Adrenal gland (tissue), 19 donors: ENCODE measurements at places on chromosomes 5 and 9. TPM values are rescaled to one million over a fixed set of nuclear protein-coding genes. Genes with fewer than 3 reads are reported as not detected.
A peak's percentile ranks its signal among the peaks of the same experiment; 100 is the strongest.

DNA sequence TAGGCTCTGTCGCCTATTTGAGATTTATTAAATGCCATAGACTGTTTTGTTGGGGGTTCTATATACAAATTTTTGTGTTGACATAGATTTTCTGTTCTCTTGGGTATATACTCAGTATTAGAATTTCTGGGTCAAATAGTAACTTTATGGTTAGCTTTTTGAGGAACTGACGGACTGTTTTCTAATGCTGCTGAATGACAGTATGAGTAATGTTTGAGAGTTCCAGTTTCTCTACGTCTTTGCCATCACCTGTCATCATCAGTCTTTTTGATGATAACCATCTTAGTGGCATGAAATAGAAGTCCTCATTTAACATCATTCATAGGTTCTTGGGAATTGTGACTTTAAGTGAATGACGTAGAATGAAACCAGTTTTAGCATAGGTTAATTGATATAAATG lies 60.1 kb downstream of the CCDC171 start:
- H3K4me3 ChIP-seq, result no peak overlapping the region
- H3K4me1 ChIP-seq, result no peaks in the 10 kb centered on the region
- no peak for DNase-seq
- H3K27me3 ChIP-seq, result no peaks in the 10 kb centered on the region
- H3K36me3 ChIP-seq, result no peaks in the 10 kb centered on the region
- no peak overlapping the region for H3K27ac ChIP-seq

DNA sequence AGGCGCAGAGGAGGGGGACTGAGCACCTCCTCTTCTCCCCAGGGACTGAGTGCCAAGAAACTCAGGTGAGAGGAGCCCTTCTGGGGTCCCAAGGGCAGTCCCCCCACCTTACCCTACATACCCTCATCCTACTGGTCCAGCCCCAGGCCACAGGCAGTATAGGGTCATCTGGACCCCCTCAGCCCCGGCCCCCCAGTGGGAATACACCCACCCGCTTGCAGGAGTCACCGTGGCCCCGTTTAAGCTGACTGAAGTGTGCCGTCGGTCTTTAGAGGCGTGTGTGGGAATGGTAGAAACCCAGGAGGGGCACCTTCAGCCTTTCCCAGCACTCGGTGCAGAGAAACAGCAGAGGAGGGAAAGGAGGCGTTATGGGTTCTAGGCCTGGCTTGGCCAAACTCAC lies 30.8 kb downstream of the COL15A1 start:
- no peak for DNase-seq
- no peaks in the 10 kb centered on the region for H3K27me3 ChIP-seq
- H3K27ac ChIP-seq, result peak overlapping the region; percentile 38
- peak overlapping the region; percentile 33 for H3K4me3 ChIP-seq

DNA sequence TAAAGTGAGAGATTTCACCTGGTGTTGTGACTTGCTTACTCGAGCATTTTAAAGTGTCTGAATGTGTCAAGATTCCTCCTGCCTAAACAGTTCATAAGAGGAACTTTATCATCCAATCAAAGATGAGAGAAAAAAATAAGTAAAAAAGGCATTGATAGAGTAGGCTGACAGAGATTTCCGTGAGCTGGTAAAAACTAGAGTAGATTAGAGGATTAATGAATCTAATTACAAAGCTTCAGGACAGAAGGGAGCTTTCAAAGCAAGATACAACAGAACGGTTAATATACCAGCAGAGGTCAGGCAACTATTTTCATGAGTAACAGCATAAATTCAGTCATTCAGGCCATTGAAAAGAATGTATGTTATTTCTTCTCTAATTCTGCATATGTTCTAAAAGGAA lies 91.5 kb downstream of the ADAMTS6 start:
- H3K4me3 ChIP-seq, result no peak overlapping the region
- no peak for DNase-seq
- H3K27me3 ChIP-seq, result no peaks in the 10 kb centered on the region
- H3K27ac ChIP-seq, result no peak overlapping the region

DNA sequence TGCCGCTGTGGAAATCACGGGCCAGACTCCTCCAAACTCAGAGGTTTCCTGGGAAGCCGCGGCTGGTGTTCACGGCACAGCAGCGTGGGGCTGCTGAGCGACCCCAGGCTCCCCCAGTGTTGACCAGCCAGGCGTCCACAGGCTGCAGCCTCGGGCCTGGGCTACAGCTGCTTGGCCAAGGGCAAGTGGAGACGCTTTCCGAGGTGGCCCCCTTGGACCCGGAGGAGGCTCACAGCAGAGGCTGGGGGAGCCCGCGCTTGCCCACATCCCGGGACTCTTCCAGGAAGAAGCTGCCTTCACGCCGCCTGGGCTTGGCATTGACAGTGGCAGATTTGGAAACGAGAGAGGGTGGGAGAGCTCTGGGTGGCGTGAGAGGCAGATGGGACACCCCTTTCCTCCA lies 53.1 kb upstream of the FCN2 start:
- H3K36me3 ChIP-seq, result no peaks in the 10 kb centered on the region
- H3K27me3 ChIP-seq, result no peaks in the 10 kb centered on the region
- H3K27ac ChIP-seq, result no peak overlapping the region
- H3K4me1 ChIP-seq, result no peaks in the 10 kb centered on the region
- DNase-seq, result no peak

DNA sequence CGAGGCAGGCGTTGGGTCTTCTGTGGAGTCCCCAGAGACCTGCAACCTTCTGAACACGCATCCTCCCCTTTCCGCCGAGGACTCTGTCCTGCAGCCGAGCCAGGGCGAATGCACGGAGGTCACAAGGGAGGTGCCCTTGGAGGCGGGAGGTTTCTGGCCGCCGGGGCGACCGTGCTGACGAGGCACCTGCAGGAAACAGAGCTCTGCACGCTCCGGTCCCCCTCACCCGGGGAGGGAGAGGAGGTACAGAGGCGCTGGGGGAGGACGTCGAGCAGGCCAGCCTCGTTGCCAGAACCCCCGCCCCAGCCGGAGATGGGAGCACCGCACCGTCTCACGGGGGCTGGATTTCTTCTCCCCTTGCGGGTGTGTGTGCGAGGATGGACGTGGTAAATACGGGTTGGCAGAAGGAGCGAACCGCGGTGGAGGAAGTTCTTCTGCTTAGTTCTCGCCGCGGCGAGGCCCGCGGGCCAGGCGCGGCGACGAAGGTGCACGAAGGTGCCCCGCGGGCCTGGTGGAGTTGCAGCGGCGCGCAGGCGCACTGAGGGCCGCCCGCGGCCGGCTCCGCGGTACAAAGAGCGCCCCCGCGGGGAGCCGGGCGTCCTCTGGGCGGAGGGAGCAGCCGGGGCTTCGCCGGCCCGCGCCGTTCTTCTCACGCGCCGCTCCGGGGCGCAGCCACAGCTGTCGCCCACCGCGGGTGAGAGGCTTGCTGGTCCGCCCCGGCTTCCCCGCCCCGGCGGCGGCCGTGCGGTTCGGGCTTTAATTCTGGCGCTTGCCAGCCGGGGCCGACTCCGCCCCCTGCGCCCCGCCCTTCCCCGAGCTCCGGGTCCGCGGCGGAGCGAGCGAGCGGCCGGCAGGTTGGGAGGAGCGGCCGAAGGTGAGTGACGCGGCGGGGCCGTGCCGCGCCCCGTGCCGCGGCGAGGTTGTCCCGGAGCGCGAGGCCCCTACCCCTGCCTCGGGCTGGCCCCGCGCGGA lies 289.5 kb downstream of the DOCK8 start:
- DNase-seq, result peak; percentile 76
- peak within 1 kb of the TSS; percentile 92 for H3K27ac ChIP-seq
- no peaks in the 10 kb centered on the region for H3K36me3 ChIP-seq

- H3K4me1 ChIP-seq, result no peaks in the 10 kb centered on the region
- no peaks in the 10 kb centered on the region for H3K27me3 ChIP-seq
- H3K27ac ChIP-seq, result no peak overlapping the region
- DNase-seq, result no peak
Measured at GRCh38 chr5:156556666-156557406, 229.9 kb downstream of the SGCD start.

GRCh38 chr5:52988335-52989024 lies 672 bp upstream of the ITGA2 start:
- no peaks in the 10 kb centered on the region for H3K36me3 ChIP-seq
- H3K4me3 ChIP-seq, result peak overlapping the region; percentile 69
- no peak overlapping the region for H3K27ac ChIP-seq
- no peaks in the 10 kb centered on the region for H3K27me3 ChIP-seq
- DNase-seq, result no peak

GRCh38 chr5:756865-757345 lies 27.6 kb downstream of the ZDHHC11B start:
- no peaks in the 10 kb centered on the region for H3K27me3 ChIP-seq
- no peak overlapping the region for H3K27ac ChIP-seq
- no peak overlapping the region for H3K4me3 ChIP-seq
- peaks cover 20% of the 10 kb centered on the region for H3K4me1 ChIP-seq
- H3K36me3 ChIP-seq, result no peaks in the 10 kb centered on the region

- H3K4me1 ChIP-seq, result no peaks in the 10 kb centered on the region
- H3K27me3 ChIP-seq, result no peaks in the 10 kb centered on the region
- no peak overlapping the region for H3K27ac ChIP-seq
- peak; percentile 13 for DNase-seq
- H3K36me3 ChIP-seq, result no peaks in the 10 kb centered on the region
Measured at GRCh38 chr9:129287619-129288305, 109.7 kb upstream of the IER5L start.

DNA sequence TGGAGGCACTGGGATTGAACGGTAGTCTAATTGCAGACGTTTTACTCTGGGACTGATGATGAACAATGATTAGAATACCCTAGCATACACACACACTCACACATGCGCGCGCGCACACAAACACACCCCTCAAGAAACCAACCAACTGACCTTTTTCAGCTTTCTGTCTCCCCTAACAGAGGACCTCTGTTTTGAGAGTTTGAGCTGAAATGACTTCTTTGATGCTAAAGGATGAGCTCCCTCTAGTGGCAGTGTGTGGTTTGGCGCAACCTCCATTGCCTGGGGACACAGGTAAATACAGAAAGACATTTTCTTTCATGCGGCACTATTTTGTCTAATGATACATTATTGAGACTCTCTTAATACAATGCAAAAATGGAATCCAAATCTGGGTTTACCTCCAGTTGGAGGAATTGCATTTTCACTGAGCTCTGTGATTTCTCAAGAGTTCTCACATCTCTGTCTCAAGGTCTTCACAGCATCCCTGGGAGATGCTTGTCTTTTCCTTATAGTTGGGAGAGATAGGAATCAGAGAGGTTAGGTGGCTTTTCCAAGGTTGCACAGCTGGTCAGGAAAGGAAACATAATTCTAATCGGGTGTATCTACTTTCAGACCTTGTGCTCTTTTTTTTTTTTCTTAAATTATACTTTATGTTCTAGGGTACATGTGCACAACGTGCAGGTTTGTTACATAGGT lies 187.5 kb downstream of the TMEM38B start:
- H3K27me3 ChIP-seq, result no peaks in the 10 kb centered on the region
- peak; percentile 60 for DNase-seq
- no peaks in the 10 kb centered on the region for H3K4me1 ChIP-seq
- H3K4me3 ChIP-seq, result no peak overlapping the region
- no peak overlapping the region for H3K27ac ChIP-seq
- H3K36me3 ChIP-seq, result no peaks in the 10 kb centered on the region

DNA sequence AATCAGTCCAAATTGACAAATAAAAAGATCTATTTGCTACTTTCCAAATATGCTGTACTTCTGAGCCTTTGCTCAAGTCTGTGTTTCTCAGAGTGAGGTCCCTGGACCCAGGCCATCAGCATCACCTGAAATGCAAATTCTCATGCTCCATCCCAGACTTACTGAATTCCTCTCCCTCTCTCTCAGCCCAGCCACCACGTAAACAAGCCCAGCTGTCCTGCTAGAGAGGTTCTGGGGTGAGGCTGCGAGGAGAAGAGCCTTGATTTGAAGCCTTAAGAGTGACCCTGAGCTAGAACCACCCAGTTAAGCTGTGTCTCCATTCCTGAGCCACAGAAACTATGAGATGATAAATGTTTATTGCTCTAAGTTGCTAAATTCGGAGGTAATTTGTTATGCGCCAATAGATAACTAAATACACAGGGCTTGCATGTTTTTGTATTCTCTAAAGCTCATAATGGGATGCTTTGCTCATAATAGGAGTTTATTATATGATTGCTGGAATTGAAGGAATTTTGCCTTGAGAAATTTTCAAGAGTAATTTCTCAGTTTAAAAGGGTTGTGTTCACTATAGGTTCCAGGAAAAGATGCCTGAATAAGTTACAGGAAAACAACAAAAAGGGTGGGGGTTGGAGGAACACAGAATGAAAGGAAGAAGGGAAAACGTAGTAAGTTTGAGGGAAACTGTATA lies 98.9 kb upstream of the SPATA31D4 start:
- H3K36me3 ChIP-seq, result no peaks in the 10 kb centered on the region
- no peak overlapping the region for H3K27ac ChIP-seq

DNA sequence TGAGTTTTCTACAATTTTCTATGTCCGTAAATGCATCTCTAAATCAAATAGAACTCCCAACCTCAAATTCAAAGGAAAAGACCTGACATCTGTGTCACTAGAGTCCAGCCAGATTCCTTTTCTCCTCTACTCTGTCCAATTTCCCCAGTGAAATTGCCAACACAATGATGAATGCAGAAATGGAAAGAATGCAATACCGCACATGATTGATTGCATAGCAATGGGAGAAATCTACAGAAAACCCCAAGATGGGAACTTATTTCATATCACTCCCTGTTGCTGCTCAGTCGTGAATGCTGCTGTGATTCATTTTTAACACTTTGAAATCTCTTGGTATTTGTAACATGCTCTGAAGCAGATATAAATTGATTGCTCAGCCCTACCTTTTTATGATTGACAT lies 355.1 kb upstream of the TUSC1 start:
- H3K4me1 ChIP-seq, result no peaks in the 10 kb centered on the region
- no peak overlapping the region for H3K27ac ChIP-seq
- DNase-seq, result no peak
- no peaks in the 10 kb centered on the region for H3K27me3 ChIP-seq
- no peaks in the 10 kb centered on the region for H3K36me3 ChIP-seq
- no peak overlapping the region for H3K4me3 ChIP-seq

DNA sequence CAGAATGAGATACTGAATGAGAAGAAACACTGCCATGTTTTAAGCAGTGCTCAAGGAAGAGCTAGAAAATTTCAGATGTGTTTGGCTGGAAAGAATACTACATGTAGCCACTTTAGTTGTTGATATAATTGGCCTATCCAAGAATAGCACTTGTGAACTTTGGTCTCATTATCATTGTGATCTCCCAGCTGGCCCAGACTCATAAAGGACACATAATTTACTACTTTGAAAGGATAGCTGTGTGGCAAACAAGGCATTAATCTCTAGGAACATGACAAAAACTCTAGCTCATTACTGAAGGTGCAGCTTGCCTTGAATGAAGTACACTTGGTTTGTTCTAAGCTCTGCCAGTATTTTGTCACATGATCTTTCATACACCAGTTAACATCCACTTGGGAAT lies 356.3 kb downstream of the CSNK1G3 start:
- no peak overlapping the region for H3K4me3 ChIP-seq
- no peaks in the 10 kb centered on the region for H3K27me3 ChIP-seq
- no peaks in the 10 kb centered on the region for H3K4me1 ChIP-seq
- no peaks in the 10 kb centered on the region for H3K36me3 ChIP-seq
- no peak for DNase-seq
- H3K27ac ChIP-seq, result no peak overlapping the region

The DND1 gene
- 0.50 TPM for total RNA-seq

The CYFIP2 gene
- 34.9 TPM for total RNA-seq

The GALNT12 gene
- total RNA-seq, result 4.4 TPM

The ANKRD31 gene
- total RNA-seq, result 0.78 TPM
